ENCODE measurements at places on chromosomes 7 and 10. TPM values are rescaled to one million over a fixed set of nuclear protein-coding genes. Genes with fewer than 3 reads are reported as not detected.

DNA sequence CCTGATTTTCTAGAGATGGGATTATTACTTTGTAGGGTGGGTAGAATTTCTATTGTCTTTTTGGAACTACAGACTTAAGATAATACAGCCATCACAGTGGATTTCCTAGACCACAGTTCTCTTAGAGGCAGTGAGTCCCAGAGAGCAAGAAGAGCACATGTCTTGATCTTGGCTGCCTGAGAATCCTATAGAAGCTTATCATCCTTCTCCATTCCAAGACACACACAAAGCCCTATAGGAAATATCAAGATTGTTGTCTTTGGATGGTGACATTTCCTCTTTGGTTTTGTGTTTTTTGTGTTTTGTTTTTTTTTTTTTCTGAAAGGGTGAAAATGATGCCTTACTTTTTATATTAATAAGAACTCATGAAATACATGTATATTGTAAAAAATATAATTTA is 143.1 kb downstream of the AHR start:
- no peak for DNase-seq

- no peak for DNase-seq
Measured at GRCh38 chr10:93422118-93422517, 60.0 kb downstream of the MYOF start.

GRCh38 chr7:120718361-120718760 is 139.6 kb downstream of the TSPAN12 start:
- no peak for DNase-seq

NEUROG3 gene
- not detected for total RNA-seq

ZNF804B gene
- 4.2 TPM for total RNA-seq

- DNase-seq, result peak; percentile 38
Measured at GRCh38 chr10:6200734-6201515, 1.8 kb upstream of the PFKFB3 start.

- no peak for DNase-seq
Measured at GRCh38 chr10:97005349-97005748, 173.3 kb downstream of the LCOR start.

DNA sequence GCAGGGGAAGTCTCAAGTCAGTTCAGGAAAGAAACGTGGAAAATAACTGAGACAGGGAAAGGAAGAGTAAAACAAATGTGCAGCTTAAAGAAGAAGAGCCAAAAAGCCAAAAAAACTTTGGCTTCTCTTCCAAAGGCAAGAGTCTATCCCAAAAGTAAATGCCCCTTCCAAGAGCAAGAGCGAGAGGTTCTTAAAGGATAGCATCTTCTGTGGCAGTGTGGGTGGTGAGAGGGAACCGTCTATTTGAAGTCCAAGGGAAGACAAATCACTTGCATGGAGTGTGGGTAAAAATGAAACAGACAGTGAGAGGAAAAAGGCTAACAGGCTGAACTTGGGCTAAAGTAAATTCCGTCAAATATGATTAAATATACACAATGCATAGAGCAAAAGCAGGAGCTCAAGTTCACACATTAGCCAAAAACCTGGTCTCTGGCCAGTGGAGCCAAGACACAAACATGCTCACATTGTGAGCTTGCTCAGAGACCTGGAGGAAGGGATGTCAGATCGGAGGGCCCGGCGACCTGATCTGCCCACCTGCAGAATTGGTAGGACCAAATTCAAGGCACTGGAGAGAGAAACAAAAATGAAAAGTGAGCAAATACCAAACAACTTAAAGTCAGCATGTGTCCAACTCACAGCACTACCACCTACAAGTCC is 87.0 kb downstream of the PIK3CG start:
- no peak for DNase-seq

- DNase-seq, result peak; percentile 90
Measured at GRCh38 chr10:32980558-32981468, 22.8 kb upstream of the ITGB1 start.

GRCh38 chr7:150307129-150307528 is 16.0 kb upstream of the LRRC61 start:
- no peak for DNase-seq

TSPAN13 gene
- 91.9 TPM for total RNA-seq

DNA sequence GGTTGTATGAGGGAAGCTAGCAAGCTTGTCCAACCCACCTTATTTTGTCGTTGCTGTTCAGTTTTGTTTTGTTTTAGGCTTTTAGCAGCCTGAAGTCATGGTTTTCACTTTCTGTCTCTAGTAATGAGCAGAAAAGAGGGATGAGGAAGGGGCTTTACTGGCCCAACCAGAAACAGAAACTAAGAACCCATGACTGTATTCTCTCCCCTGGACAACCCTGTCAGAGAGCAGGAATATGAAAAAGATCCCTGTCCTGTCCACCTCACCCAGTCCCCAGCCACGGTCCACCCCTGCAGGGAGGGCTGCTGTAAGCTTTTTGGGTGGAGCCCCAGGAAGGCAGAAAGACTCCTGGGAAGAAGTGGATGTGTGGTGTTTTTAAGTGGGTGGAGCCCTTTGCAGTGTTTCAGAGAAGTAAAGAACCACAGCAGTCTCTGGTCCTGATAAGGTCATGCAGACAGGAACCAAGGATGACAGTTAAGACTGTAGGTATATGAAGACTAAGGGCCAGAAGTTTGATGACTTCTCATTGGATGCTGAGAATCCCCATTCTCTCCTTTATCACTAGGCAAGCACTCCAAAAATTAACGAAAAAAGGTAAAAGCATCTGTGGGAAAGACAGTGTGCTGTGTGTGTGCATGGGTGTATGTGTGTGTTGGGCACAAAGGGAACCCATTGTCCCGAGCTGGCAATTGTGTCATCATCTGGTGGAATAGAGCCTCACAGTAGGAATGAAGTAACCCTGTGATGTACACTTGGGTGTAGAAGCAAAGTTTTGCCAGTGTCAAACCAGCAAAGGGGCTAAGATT is 13.8 kb downstream of the MRPL32 start:
- DNase-seq, result no peak

PDE6C gene
- total RNA-seq, result not detected

DNA sequence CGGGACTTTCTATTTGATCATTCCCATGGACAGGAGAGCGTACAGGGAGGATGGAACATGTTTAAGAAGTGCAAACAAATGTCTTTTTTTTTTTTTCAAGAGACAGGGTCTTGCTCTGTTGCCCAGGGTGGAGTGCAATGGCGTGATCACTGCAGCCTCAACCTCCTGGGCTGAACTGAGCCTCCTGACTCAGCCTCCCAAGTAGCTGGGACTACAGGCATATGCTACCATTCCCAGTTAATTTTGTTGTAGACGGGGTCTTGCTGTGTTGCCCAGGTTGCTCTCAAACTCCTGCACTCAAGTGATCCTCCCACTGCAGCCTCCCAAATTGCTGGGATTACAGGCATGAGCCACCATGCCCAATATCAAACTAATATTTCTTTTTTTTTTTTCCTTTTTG is 40.5 kb downstream of the SPDYE5 start:
- no peak for DNase-seq

PALD1 gene
- total RNA-seq, result 8.9 TPM

DNA sequence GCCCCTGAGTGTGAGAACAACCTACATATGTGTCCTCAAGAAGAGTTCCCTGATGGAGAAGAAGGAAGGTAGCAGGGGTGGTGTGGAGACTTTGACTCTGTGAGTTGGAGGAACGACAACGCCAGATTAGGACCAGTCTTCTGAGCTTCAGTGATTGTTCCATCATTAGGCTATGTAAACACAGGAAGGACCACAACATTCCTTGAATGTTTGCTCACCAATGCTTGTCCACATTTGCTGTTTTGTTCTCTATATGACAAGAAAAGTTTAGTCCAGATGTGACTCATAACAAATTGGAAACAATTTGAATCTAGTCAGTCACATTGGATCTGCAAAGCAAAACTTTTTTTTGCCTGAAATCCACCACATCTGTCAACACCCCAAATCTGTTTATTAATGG is 62.7 kb downstream of the ENTPD1 start:
- DNase-seq, result no peak

- DNase-seq, result no peak
Measured at GRCh38 chr10:128779416-128779815, 653.2 kb upstream of the MKI67 start.

- DNase-seq, result no peak
Measured at GRCh38 chr10:70763567-70763966, 21.6 kb downstream of the TBATA start.

GRCh38 chr7:70525991-70526390 is 606.0 kb upstream of the GALNT17 start:
- peak; percentile 7 for DNase-seq

PDE1C gene
- total RNA-seq, result 17.8 TPM

GRCh38 chr10:45660876-45661411 is 11.6 kb downstream of the ZFAND4 start:
- DNase-seq, result no peak

DNA sequence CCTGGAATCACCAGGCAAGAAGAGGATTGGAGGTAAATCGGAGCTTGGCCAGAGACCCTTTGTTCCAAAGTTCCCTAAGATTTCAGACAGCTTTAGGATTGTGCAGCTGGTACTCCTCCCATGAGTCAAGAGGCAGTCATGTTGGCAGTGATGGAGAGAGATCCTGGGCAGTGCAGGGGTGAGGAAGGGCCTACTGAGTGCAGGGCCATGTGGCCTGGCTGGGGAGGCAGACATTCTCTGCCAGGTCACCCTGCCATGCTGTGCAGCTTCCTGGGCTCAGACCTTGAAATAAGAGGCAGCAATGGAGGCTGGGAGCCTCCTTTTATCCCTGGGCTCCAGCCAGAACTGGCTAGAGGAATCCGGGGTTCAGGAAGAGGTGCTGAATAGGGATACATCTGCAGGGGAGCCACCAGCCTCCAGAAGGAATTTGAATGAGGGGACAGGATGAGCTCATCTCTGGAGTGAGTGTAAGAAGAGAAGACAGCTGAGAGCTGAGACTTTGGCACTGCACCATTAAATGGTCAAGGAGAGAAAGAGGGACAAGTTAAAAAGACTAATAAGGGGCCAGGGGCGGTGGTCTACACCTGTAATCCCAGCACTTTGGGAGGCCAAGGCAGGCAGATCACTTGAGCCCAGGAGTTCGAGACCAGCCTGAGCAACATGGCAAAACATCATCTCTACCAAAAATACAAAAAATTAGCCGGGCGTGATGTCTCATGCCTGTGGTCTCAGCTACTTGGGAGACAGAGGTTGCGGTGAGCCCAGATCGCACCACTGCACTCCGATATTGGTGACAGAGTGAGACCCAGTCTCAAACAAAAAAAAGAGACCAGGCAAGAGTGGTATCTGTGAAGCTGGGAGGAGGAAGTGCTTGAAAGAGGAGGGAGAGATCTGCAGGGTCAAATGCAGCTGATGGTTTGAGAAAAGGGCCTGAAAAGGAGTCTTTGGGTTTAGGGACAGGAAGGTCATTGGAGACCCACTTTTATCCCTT is 12.0 kb downstream of the SFTPD start:
- no peak for DNase-seq

DNA sequence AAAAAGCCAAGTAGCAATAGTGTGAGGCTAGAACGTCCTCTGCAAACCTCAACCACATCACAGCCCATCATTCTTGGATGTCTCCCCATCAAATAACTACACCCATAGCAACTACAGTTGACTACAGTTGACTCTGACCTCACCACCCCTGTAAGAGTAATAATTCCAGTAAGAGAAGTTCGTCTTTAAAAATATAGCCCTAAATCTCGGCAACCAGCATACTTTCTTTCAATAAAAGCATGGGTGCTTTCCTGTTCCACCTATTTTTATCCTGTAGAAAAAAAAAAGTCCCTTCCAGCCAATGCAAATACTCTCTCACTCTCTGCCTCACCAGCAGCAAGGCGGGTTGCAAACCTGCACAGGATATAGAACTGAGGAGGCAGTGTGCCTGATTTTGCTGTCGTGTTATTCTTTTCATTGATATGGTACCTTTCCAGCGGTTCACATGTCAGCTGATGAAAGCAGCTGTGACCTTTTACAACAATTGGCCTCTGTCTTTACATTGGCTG is 187.5 kb upstream of the NFE2L3 start:
- no peak for DNase-seq

DNA sequence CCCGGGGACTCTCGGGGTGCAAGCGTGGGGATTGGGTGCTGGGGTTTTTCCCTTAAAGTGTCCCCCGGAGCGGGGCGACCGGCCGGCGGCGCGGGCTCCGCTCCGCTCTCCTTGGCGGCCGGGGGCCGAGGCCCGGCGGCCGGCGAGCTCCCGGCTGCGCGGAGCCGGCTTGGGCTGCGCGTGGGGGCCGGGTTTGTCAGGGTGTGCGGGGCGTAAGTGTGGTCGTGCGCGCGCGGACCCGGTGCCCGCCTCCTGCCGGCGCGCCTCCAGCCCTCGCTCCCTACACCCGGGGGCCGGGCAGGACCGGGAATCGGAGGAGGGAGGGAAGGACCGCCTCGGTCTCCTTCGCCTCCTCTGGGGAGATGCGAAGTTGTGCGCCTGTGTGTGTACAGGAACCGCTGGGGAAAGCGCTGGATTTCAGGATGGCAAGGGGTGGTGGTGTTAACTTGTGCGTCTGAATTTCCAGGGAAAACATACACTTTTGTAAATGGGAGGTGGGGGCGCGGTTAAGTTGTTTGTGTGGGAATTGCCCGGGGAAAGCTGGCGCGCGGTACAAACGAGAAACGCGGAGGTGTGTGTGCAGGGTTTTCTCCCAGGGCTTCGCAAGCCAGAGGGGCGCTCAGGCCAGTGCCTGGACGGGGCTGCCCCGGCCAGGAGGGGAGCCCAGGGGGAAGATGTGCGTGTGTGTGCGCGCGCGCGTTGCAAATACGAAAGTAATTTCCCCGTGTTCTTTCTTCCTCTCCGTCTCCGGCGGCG is 737 bp downstream of the ZMIZ1 start:
- DNase-seq, result no peak

DNA sequence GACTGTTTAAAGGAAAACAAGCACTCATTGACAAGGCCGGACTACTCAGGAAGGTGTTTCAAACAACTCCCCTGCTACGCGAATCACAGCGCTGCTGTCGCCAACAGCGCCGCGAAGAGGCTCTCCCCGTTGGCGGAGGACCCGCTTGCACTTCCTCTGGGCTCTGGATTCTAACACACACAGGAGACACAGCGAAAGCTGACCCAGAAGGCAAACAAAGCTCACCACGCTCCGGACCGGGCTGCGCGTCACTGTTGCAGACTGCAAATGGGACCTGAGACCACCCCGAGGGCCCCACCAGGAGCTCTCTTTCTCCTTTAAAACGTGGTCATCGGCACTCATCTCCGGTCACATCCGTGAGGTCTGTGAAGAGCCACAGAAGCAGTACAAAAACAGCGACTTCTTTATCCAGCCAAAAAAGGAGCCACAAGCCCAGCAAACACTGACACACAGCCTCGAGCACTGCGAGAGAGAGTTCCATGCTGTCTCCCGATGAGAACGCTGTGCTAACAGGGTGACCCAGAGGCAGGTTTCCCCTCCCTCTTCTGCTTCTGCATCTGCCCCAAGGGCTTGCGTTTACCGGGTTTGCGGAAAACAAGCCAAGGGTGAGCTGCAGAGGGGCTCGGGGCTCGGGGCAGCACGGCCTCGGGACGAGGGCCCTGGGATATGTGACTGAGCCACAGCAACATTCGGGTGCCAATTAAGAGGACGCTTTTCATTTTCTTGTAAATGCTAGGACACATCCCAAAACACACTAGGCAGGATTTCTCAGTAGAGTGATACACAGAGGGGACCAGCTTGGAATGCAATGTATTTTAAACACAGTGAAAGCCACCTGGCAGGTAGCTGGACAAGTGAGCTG is 41.3 kb downstream of the AMZ1 start:
- no peak for DNase-seq

Data from occipital lobe (tissue), 3 donors.